Glutamatergic neuron (in vitro differentiated cells): ENCODE measurements at places on chromosomes 5 and 9.

DNA sequence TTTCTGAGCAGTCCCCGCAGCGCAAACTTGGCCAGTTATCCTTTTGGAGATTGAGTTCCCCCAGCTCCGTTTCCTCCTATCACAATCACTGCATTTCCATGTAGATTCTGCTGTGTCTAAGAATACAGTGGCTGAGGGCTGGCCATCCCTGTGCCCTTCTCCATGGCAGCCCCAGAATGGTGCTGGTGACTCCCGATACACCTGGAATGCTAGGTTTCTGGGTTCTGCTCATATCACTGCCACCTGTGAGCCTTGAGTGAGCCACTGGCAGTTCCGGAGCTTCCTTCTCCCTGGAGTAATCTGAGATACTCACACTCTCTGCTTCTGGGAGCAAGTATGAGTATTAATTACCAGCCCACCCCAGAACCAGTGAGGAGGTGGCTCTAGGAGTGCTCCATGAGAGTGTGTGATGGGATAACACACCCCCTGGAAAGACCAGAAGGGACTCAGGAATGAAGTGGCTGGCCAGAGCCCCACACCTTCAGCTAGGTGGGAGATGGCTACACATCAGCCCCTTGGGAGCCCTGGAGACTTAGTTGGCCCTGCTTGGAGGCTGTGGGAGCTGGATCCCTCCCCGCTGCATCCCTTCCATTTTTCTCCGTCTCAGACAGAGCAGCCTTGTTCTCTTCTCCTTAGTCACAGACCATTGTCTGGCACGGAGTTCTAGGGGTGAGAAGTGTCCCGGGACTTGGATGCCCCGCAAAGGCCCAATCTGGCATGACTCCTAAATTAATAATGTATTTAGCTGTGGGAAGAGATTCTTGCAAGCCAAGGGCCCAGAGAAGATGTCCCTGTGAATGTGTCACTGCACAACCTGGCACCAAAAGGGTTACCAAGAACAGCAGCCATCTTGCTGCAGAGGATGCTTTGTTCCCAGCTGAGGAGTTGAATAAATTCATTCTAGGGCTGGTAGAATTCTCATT, 4.9 kb downstream of the PCDHGC5 start:
- no peak for DNase-seq

DNA sequence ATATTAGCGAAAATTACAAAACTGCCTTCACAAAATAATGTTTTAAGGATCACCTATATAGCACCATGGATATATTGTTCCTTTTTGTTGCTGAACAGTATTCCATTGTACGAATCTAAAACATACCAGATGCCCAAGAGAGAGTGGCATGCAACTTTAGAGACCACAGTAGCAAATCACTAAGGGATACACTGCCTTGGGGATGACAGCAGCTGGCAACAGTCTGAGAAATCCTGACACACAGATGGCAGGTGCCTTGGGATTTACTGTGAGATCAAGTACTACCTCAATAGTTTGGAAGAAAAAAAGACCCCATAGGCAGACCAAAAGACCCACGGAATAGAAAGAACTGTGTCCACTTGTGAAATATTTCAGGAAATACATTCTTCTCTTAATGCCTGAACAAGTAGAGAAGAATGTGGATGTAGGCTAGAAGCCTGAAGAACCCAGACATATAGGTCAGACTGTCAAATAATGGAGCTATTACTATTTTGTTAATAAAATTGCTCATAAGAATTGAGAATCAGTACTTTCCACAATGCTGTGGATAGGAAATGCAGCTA, 53.4 kb downstream of the PLPP1 start:
- DNase-seq = peak; percentile 43

DNA sequence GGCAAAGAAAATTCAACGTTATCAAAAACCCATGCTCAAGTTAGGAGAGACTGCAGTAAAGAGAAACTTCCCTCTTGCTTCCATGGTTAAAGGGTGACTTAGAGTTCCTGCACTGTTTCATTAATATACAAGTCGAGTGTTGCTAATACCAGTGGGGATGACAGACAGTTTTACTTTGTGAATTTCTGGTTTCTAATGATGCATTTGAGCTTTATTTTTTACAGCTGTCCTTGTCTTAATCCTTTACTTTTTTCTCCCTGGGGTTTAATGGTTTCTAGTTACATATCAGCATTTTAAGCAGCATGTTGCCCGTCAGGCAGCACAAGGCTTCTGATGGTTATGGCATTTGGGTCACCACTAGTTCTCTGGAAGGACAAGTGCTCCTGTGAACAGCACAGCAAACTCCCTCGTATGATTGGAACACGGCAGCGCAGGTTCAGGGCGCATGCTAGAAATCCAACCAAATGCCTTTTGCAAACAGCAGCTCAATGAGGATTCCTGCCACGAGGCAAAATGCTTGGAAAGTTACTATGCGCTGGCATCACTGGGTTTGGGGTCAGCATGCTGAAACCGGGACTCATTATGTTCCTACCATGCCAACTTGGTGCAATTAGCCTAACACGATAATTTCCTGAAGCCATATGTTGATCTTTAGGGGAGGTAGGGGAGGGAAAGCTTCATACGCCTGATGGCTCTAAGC, 463.8 kb downstream of the BNC2 start:
- DNase-seq = no peak

DNA sequence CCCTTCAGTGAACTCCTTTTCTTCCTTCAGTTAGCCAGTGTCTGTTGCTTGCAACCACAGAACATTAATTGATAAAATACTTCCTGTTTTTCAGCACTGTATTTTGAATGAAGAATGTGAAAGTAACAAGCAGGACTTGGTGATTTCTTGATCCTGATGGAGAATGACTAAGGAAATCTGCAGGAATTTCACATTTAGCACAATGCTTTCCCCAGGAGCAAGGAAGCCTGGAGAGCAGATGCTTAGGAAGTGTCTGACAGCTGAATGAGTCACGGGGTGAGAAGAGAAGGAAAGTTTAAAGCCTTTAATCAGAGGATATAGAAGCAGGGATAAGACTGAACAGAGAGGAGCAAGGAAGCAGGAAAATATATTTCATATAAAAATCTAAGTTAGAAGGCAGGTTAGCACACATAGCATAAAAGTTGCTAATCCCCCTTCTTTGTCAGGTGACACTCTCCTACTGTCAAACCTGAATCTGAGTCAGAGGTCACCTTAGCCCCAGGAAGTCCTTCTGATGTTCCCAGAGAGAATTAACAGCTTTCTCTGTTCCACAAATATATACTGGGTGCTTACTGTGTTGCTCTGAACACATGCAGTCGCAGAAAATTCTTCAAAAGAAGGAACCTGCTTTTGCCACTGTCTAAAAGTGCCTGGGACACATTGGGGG, 59.7 kb downstream of the GNA14 start:
- DNase-seq = no peak

DNA sequence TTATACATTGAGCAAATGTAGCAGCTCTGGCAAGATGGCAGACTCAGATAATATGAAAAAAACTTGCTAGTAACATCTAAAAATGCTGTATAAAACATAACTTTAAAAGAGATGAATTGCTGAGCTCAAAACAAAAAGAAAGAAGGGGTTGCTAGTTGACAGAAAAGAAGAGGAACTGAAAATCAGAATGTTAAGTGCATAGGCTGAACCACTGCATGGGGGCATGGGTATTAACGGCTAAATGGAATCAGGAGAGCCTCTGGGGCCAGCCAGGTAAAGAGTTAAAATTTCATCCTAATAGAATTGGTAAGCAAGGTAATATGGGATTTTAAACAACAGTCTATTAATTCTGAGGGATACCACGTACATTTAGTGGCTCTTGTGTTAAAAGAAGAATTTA, 146.8 kb downstream of the SMC2 start:
- DNase-seq = no peak

DNA sequence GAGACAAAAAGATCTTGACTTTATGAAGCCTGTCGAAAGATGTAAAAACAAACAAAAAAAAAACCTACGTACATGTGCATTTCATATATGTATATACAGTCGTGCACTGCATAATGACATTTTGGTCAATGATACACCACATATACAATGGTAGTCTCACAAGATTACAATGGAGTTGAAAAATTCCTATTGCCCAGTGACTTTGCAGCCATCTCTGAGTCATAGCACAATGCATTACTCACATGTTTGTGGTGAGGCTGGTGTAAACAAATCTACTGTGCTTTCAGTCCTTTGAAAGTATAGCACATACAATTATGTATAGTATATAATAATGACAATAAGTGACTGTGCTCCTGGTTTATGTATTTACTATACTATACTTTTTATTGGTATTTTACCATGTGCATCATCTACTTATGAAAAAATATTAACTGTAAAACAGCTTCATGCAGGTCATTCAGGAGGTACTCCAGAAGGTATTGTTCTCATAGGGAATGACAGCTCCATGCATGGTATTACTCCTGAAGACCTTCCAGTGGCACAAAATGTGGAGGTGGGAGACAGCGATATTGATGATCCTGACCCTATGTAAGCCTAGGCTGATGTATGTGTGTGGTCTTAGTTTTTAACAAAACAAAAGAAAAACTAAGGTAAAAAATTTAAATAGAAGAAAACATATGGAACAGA, 73.7 kb upstream of the FST start:
- DNase-seq = no peak
